Activated CD4-positive, CD25-positive, alpha-beta regulatory T cell treated with anti-CD3 and anti-CD28 coated beads, Interleukin-2, amount 50 U/mL, for 24 hours (primary cell): ENCODE measurements at places on chromosomes 2 and 18.

DNA sequence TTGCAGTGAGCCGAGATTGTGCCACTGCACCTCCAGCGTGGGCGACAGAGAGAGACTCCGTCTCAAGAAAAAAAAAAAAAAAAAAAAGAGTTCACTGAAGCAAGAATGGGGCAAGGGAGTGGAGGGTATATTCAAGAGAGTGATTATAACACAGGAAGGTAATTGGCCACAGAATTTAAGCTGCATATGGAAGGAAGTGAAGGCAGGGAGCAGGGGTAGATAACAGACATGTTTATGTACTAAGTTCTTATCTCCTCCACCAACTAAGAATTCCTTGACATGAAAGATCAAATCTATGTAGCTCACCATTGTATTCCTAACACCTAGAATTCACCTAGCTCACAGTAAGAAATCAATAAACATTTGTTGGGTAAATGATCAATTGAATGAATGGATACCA lies 37.3 kb downstream of the GKN2 start:
- no peak for ATAC-seq

- ATAC-seq, result no peak
These were observed 162.8 kb downstream of the VAPA start for GRCh38 chr18:10076502-10077030.

GRCh38 chr2:233153146-233153798 lies 93.1 kb downstream of the INPP5D start:
- ATAC-seq, result no peak

DNA sequence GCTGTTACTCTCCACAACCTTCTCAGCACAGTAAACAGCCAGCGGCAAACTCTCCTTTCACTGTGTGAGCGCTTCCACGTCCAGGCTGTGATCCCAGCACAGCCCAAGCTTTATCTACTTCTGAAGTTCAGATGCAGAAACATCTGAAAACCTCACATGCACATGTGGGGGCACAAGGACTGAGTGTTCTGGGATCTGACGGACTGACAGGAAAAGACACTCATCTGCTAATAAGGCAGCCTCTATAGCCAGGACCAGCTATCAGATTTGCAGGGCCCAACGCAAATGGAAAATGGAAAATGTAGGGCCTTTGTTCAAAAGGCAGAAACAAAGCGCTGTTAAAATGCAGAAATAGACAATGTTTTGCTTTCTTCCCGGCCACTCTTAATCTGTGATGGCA lies 133.8 kb upstream of the ARHGAP28 start:
- no peak for ATAC-seq

DNA sequence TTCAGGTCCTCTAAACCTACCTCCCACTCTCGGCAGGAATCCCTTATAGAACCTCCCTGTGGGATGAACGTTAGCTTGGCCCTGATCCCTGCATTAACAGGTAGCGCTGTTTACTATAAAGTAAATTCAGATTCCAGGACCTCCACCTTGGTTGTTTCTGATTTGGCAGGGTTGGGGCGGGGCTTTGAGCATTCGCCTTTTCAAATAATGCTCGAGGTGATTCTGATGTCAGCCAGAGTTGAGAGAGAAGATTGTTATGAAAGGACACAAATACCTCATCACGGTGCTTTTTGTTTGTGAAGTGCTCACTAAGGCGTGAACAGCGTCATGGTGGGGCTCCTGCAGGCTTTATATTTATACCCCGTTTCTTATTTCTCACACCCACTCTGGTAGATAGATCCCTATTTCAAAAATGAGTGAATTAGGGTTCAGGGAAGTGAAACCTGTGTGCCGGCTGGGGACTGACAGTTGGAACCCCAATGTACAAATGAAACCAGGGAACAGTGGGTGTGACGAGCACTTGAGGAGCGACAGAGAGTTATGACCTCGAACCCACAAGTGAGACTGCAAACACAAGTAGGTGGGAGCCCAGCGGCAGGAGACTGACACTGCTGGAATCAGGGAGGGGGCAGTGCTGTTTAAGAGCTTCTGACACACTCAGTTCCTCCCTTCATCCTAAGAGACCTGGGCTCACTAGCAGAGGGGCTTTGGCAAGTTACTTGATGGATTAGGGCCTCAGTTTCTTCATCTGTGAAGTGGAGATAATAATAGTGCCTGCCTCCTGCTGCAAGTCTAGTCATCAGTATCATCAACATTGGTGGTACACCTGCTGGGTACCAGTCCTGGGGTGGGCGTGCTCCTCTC lies 14.2 kb upstream of the CXCR4 start:
- ATAC-seq, result peak; percentile 53

- ATAC-seq, result no peak
These were observed 235.5 kb downstream of the GULP1 start for GRCh38 chr2:188527141-188527540.

DNA sequence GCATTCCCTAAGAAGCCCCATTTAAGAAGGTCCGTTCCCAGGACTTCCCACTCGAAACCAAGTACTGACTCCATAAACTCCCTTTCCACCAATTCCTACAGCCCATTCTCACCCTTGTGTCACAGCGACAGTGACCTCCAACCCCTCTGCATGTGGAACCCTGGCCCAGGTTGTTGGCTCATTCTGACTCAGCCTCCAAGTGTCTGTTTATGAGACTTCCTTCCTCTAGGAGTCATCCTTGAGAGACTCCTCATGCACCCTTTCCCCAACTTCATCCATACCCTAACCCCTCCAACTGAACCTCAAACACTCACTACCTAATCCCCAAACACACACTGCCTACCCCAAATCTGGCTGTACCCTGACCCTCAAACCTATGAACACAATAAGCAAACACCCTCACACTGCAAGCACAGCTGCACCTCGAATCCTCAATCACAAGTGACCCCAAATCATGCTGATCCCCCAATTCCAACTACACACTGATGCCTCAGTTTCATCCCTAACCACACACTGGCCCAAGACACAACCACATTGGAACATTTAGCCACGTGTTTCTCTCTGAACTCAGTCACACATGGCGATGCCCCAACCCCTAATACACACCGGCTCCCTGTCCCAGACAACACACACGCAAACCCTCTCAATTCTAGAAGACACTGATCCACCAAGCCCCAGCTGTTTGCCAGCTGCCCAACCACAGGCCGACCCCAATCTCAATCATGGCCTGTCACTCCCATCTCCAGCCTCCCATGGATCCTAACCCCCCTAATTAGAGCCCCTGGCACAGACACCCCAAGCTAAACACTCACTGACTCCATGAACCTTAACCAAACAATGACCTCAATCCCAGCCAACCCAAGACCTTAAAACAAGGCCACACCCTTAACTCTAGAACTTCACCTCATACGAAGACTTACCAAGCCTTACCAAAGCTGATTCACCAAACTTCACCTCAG lies 219.6 kb downstream of the CYP26B1 start:
- no peak for ATAC-seq

GRCh38 chr2:129827311-129828090 lies 152.0 kb upstream of the RAB6C start:
- ATAC-seq, result no peak

DNA sequence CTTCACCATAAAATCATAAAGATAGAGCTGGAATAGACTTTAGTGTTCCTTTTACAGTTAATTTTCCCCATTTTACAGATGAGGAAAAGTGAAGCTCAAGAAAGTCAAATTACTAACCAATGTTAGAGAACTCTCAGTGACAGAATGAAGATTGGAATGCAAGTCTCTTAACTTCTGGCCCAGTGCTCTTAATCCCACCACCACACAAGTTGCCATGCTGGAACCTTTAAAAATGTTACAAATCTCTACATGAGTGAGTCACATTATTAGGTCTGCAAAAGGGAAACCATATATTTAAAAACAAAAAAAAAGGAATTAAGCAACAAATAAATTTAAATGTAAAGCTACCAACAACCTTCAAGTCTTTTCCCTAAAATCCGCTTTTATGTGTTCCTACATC lies 3.5 kb downstream of the NCKAP1 start:
- no peak for ATAC-seq

DNA sequence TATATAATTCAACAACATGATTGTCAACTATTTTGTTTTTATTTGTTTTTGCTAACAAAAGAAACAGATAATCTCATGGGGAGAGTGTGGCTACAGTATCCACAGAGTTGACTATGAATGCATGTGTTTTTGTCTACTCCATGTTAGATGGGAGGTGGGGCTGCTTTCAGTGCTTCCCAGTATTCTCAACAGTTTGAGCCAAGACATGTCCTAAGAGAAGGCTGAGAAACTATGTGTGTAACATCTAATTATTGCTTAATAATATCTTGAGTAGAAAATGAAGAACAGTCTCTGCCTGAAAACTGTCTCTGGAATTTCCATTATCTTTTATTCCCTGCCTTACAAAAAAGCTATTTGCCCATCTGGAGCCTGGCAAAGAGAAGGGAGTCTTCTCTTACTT lies 178.8 kb upstream of the MMADHC start:
- ATAC-seq, result no peak

- no peak for ATAC-seq
These were observed 11.9 kb upstream of the BCL2L11 start for GRCh38 chr2:111108745-111109271.

DNA sequence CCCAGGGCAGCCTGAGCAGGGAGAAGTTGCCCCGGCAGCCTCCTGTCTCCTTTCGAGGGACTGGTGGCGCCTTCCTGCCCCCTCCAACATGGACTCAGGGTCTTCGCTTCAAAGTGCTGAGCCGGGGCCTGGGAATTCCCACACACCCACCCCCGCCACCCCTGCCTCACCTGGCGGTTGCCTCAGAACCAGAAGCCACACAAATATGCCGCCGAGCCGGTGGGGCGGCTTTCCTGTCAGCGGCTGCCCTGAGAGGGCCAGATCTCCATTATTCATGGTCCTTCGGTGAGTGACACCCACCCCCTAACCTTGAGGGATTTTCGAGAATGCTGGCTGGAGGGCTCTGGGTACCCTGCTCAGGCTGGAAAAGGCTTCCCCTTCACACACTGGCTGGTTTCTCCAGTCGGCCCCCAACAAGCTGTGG lies 71.7 kb downstream of the SMAD7 start:
- no peak for ATAC-seq

GRCh38 chr18:79490626-79491041 lies 94.9 kb downstream of the NFATC1 start:
- no peak for ATAC-seq

- ATAC-seq, result no peak
These were observed 146.4 kb downstream of the TANC1 start for GRCh38 chr2:159114835-159115234.

- no peak for ATAC-seq
These were observed 133.9 kb upstream of the ARL4C start for GRCh38 chr2:234630801-234631261.

DNA sequence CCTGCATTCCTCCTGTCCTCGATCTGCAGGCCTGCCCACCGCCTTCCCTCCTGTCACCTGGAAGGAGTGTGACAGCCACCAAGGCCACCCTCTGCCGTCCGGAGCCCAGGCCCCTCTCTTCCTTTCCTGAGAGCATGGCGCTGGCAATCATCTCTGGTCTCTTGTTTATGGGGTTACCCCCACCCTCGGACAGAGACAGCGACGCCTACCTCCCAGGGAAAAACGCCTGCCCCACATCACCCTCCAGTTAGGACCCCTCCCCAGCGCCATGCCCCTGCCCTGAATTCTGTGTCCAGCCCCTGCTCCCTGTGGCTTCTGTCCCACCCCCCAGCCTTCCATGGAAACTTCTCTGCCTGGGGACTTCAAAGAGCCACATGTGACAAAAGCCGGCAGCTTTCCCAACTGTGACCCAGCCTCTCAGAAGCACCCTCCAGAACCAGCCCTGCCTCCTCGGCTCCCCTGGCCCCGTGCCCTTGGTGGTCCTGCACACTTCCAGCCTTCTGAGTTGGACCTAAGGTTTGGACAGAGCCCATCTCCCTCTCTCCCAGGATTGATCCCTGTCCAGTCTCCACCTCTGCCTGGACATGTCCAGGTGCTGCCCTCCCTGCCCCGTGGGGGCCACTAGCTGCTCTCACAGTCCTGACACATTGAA lies 145.0 kb upstream of the HDAC4 start:
- ATAC-seq, result no peak

- ATAC-seq, result no peak
These were observed 3.1 kb upstream of the MOB1A start for GRCh38 chr2:74181739-74182138.

DNA sequence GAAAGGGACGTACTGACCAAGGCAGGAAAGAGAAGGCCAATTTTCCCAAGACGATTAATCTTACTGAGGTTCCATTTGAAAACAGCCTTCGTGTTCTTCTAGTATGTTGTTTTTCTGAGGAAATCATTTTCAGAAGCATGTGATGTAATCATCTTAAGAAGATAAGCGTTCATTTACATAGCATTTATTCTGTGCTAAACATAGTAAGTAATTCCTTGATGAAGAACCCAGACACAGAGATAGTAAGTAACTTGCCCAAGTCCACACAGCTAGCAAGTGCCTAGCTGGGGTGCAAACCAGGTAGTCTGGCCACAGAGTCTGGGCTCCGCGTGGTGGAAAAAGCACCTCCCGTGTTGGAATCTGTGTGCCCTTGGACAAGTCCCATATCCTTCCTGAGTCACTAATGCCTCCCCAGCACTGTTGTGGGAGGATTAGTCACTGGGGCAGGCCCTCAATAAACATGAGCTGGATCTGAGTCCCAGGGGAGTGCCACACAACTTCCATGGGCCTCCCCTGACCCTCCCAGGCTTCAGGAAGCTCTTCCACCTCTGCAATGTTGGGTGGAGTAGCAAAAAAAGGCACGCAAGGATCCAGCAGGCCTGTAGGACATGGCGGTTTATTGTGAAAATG lies 26.9 kb upstream of the ASAP2 start:
- no peak for ATAC-seq

DNA sequence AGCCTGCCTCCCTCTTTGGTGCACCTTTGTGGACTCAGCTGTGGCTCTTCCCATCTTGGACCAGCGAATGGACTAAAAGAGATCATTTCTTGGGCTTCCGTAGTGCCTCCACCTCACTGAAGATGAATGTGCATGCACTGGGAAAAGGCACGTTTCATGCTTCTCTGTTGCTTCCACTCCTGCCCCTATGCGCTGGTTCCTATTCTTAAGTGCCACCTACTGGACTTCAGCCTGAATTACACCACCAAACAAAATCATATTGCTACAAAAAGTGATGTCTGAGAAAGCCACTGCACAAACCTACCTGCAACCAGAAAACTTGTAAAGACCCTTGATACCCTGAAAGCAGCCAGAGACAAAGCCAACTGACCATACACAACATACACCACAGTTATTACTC lies 695.6 kb downstream of the TSN start:
- ATAC-seq, result no peak

DNA sequence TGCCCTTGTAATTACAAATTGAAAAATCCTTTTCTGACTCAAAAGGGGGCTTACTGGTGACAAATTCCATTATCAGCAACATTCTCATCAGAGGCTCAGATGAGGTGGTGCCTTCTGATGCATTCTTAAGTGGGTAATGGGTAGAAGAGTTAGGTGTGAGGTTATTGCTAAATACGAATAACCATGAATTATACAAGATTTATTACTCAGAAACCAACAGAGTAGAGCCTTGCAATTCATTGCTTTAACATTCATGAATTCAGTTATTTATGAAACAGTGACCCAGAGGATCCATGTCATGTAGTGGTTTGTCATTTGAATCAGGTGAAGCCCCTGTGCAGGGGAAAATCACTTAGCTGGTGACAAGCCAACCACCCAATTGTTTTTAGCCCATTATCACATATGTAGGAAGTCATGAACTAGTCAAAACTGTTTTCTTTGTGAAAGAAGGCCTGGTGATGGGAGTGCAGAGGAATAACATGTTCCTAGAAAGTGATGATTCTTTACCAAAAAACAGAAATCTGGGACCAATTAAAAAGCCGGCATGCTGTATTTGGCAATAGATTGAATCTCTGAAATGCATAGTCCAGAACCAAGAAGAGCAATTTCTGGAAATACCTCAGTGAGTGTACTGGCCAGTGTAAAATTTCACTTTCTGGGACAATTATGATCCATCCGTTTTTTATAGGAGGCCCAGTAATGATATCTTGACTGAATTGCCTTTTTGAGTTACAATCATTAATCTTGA lies 70.2 kb downstream of the CRIM1 start:
- no peak for ATAC-seq
